ENCODE measurements at places on chromosomes 2 and 18. TPM values are rescaled to one million over a fixed set of nuclear protein-coding genes. Genes with fewer than 3 reads are reported as not detected.

ANKRD29 gene
- total RNA-seq = 2.3 TPM

ITGA4 gene
- total RNA-seq = 126 TPM

SPC25 gene
- 14.7 TPM for total RNA-seq

MYO7B gene
- total RNA-seq = under 0.01 TPM

LOXHD1 gene
- total RNA-seq = not detected

SCG2 gene
- total RNA-seq = under 0.01 TPM

C1QL2 gene
- not detected for total RNA-seq

DPY30 gene
- 129 TPM for total RNA-seq

MAP3K19 gene
- total RNA-seq = not detected

STPG4 gene
- 1.2 TPM for total RNA-seq

TEX44 gene
- not detected for total RNA-seq

CGREF1 gene
- 1.8 TPM for total RNA-seq

ODC1 gene
- total RNA-seq = 171 TPM

PRSS56 gene
- not detected for total RNA-seq

COL4A4 gene
- total RNA-seq = not detected

ATG9A gene
- total RNA-seq = 49.9 TPM

LTBP1 gene
- 376 TPM for total RNA-seq

IL36A gene
- total RNA-seq = not detected

CRYGD gene
- not detected for total RNA-seq

ACKR3 gene
- not detected for total RNA-seq

BMP10 gene
- total RNA-seq = not detected

TRABD2A gene
- 7.8 TPM for total RNA-seq

FAM237A gene
- total RNA-seq = not detected

STARD6 gene
- 0.35 TPM for total RNA-seq

SPATA3 gene
- total RNA-seq = not detected

DSEL gene
- 16.7 TPM for total RNA-seq

CENPA gene
- 16.1 TPM for total RNA-seq

IL1R1 gene
- 40.1 TPM for total RNA-seq

UPP2 gene
- not detected for total RNA-seq

GPR45 gene
- not detected for total RNA-seq

RBM44 gene
- total RNA-seq = under 0.01 TPM

IL36RN gene
- not detected for total RNA-seq

DNAJC5G gene
- total RNA-seq = not detected

MPHOSPH10 gene
- 10.1 TPM for total RNA-seq

SMAD7 gene
- total RNA-seq = 2.7 TPM

ZAP70 gene
- not detected for total RNA-seq

ZNF521 gene
- total RNA-seq = 2.1 TPM

CYBRD1 gene
- 55.5 TPM for total RNA-seq

GRB14 gene
- total RNA-seq = not detected

Data from myometrial cell (primary cell).